Stimulated activated CD4-positive, alpha-beta T cell treated with anti-CD3 and anti-CD28 coated beads, Interleukin-4, amount 100 ng/mL, for 4 hours (primary cell): ENCODE measurements at places on chromosomes 16 and 17.
A peak's percentile ranks its signal among the peaks of the same experiment; 100 is the strongest.

GRCh38 chr16:54277845-54278703 lies 8.5 kb downstream of the IRX3 start:
- DNase-seq = no peak

DNA sequence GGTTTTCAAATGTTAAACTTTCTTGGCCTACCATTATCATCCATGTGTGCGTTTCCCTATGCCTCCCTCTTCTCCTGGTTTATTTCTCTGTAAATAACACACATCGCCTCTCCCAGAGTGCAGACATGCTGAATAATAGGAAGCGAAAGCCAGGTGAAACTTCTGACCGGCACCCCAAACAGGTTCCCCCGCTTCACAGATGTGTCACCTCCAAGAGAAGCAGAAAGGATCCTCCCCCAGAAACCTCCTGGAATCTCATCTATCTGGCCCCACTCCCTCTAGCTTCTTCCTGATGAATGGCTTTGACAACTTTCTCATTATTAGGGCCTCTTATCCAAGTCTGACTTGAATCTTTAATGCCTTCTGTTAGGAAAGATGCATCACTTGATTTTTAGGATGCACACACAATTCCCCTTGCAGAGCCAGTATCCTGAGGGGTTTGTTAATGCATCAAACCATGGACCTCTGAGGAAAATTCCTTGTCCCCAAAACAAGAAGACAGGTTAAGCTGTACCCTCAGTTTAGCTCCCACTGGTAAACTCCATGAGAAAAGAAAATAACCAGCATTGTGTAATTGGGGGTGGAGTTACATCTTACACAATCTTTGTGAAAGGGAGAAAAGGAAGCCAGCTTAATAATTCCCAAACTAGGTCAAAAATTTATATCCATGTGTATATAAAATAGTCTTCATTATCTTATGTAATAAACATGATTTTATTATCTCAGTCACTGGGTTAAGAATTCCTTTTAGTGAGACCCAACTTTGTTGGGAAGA lies 20.1 kb upstream of the HYDIN start:
- no peak for DNase-seq

DNA sequence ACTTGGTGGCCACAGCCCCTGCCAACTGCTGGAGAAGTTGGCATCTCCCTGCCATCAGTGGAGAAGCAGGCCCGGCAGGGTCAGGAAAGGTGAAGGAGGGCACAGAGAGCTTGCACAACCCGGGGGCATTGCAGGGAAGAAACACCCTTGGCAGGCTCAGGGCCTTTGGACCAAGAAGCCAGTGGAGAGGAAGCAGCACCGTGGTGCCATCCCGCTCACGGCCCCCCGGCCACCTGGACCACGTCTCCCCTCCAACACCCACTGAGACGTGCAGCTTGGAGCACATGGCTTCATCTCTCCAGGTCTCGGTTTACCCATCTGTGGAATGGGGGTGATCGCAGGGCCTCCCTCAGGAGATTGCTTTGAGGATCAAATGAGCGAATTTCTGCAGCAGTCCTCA lies 158.1 kb downstream of the RBFOX3 start:
- DNase-seq = no peak

- no peak for DNase-seq
Observed at GRCh38 chr17:4221163-4221562, 42.6 kb downstream of the ANKFY1 start.

DNA sequence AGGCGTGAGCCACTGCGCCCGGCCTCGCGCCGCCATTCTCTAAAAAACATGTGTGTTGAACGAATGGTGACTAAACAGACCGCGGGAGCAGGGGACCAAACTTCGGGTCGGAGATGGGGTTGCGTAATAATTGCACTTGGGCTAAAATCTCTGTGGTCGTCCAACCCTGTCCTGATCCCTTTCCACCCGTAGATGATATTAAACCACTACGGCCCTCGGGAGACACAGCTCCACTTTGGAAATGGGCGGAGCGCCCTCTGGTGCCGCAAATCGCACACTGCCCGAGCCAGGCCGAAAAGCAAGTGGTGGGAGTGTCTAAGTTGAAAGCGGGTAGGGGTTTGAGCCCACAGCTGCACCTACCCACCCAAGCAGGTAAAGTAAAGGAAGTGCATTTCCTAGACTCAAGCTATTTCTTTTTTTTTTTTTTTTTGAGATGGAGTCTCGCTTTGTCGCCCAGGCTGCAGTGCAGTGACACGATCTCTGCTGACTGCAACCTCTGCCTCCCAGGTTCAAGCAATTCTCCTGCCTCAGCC lies 17.0 kb downstream of the CAVIN1 start:
- DNase-seq = peak; percentile 76

DNA sequence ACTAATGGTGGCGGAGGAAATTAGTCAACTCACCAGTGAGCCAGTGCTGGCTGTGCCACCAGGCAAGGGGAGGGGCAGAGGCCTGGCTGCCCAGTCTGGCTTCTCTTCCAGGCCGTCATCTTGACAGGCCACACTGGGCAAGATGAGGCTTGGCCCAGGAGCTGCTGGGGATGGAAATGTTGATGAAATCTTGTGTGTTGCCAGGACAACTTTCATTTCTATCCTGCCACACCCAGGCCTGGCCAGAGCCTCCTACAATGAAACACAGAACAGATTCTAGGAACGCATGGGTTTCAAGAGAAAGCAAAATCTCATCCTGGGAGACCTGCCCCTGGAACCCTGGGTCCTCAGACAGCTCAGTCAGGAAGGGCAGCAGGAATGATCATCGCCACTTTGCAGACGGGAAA lies 9.3 kb downstream of the HEXIM2 start:
- DNase-seq = no peak

DNA sequence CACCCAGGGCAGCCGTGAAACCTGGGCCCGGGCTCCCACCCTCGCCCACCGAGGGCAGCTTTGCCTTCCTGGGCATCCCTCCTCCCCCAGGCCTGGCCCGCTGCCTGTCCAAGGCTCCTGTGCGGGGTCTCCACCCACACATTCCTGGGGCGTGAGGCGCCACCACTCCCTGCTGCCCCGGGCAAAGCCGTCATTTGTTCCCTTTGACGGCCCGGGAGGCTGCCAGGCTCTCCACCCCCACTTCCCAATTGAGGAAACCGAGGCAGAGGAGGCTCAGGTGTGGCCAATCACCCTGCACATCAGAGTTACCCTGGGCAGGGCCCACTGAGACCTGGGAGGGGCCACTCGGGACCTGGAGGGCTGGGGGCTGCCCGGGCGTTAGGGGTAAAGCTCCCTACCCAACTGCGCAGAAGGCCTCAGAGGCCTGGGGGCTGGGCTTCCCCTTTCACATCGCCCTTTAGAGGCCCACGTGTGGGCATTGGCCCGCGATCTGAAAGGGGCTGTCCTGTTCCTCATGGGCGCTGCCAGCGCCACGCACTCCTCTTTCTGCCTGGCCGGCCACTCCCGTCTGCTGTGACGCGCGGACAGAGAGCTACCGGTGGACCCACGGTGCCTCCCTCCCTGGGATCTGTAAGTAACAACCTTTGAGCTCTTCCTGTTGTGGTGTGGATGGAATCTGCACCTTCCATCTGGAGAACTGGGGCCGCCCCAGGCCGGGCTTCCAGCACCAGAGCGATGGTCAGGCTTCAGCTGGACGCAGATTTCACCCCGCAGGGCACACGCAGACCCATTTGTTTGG lies at the start of gene MSLN:
MSLN (plus strand) TSS at position 190 of the 799 bp plus-strand sequence. CDS start 1,947 bp downstream, outside the sequence.
- DNase-seq = no peak

GRCh38 chr16:3118846-3119245 lies 6.5 kb downstream of the ZNF205 start:
- no peak for DNase-seq

DNA sequence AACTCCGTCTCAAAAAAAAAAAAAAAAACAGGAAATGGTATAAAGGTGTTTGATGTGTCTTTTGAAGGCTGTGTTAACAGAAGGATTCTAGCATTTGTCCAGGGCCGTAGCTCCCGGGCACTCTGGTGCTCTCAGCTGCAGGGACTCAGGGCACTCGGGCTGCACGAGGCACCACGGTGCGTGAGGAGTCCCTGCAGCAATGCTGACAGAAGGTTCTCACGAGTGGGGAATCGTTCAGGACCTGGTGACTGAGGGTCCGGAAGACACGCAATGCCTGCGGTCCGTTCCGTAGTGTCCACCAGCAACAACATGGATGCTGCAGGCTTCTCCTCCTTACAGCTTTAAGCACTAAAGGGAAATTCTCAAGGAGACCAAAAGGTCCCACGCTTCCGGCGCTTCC lies 12.6 kb upstream of the FAAP100 start:
- no peak for DNase-seq

DNA sequence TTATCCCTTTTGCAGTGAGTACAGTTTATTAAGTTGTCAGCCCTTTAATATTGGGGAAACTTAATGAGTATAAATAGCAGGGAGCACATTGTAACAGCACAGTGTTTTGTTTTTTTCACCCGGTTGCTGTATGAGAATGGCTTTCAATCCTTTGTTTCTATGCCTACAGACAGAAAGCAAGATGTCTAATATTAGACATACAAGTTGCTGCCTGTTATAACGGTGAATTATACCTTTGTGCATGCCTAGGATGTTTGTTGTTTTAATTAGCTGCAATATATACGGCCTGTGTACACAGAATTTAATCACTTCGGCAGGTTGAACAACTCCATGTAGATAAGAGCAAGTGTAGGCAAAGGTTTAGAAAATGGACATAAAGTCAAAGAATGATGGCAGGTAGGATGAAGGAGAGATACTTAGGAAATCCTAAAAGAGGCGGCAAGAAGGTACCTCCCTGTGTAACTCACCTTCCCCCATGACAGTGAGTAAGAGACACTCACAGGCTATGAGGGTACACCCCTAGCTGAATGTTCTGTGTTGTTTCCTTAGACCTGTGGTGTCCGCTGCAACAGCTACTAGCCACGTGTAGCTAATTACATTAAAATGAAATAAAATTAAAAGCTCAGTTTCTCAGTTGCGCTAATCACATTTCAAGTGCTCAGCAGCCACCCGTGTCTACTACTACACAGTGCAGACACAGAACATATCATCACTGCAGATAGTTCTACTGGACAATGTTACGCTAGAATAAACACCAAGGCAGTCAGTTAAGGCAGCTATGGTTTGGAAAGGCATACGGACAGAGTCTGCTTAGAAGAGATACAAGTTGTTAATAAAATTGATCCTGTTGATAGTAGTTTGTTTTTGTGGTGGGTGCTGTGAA lies 10.9 kb downstream of the SLC7A6OS start:
- no peak for DNase-seq
